NCI-H460 (cell line): ENCODE measurements at places on chromosomes 16 and 17.
A peak's percentile ranks its signal among the peaks of the same experiment; 100 is the strongest.

- no peak for DNase-seq
These were observed 44.2 kb upstream of the MTSS2 start for GRCh38 chr16:70730031-70730430.

DNA sequence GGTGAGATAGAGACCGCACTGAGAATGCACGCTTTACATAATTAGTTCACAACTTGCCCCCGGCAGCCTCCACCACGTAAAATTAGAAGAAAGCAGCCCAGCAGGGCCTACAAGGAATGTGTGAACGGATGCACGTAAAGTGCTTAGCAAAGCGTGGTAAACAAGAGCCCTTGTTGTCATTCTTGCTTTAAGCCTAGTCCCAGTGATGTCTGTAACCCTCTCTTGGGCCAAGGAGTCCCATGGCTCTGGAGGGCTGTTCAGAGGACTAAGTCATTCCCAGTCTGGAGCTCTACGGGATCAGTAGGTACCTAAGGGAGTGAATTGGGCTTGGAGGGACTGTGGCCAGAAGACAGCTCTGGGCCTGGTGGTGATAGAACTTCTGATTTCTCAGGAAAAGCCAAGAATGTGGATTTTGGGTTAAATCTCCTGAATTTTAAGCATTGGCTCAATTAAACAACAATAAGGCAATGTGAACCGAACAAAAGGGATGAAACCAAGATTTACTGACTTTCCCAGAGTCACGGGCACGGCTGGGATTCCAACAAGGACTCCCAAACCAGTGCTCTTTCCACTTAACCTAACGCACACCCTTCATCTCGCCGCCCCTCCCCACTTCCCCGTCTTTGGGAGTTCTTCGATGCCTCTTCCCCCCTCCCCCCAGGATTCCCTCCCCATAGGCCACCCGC is 775 bp upstream of the CHP2 start:
- DNase-seq: no peak

DNA sequence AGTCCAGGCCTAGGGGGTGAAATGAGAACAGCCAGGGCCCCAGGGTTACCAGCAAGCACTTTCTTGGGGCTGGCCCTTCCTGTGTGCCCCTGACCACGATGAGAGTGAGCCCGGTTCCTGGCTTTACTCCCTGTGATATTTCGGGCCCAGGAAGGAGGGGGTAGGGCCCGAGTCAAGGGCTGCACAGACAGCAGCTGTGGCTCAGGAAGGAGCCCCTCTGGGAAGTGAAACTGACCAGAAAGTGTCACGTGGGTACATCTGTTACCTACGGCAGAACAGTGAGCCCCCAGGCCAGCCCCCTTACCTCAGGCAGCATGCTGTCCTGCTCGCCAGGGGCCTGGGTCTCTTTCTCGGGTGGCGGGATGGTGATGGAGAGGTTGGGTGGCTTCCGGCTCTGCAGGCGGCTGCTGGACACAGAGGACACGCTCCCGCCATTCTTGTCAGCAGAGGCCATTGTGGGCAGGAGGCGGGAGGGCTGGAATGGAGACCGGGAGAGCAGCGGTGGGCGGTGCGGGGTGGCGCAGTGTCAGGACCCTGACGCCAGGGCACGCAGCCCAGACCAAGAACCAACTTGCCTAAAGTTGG is 13.8 kb downstream of the AANAT start:
- DNase-seq: no peak

GRCh38 chr17:79976451-79976850 is 59.2 kb downstream of the TBC1D16 start:
- DNase-seq: no peak

DNA sequence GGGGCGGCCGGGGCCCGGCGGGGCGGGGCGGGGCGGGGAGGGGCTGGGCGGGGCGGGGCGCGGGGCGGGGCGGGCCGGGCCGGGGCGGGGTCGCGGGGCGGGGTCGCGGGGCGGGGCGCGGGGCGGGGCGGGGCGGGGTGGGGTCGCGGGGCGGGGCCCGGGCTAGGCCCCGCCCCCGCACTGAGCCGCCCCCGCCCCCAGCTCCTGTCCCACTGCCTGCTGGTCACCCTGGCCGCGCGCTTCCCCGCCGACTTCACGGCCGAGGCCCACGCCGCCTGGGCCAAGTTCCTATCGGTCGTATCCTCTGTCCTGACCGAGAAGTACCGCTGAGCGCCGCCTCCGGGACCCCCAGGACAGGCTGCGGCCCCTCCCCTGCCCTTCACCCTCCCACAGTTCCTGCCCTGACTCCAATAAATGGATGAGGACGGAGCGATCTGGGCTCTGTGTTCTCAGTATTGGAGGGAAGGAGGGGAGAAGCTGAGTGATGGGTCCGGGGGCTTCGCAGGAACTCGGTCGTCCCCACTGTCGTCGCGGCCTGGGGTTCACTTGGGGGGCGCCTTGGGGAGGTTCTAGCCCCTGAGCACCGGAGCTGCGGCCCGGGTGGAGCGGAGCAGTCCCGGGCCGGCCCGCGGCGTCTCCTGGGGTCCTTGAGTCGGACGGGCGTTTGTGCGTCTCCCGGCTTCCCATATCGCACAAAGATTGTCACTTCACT is 795 bp upstream of the HBM start:
- no peak for DNase-seq

DNA sequence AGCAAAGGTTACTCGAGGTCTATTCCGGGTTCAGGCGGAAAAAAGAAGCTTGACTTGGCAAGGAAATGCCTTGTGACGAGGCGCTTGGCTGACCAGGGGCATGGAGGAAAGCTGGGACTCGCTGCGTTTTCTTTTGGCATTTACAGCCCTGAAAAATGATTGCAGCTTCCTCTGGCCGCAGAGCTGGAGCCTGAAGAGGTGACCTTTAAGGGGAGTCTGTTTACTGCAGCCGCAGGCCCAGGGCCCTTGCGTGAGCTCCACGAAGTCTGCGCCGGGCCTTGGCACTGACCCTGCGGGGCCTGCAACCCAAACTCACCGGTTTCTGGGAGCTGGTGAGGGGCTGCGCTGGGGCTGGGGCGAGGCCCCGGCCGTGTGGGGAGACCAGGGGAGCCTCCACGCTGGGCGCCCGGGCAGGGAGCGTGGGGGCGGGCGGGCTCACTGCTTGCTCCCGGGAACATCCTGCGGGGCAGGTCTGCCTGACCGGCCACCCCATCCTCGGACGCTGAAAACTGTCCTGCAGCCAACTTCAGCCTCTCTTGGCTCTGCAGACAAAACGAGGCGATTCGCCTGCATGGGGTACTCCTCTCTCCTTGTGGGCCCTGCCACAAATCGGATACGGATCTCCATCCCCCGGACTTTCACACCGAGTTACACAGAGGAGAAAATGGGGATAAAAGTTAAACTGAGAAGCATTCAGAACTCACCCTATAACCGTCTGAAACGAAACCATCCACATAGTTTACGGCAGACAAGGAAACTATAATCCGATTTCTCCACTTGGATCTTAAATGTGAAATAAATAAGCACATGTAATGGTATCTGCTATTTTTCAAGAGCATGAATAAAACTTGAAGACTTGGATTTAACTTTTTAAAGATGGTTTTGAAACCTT is 206.3 kb upstream of the FOXF1 start:
- no peak for DNase-seq

GRCh38 chr16:56625140-56625942 is at the start of gene MT1E:
MT1E (plus strand) TSS chr16:56625781; CDS start chr16:56625852, 71 bp downstream.
- no peak for DNase-seq

DNA sequence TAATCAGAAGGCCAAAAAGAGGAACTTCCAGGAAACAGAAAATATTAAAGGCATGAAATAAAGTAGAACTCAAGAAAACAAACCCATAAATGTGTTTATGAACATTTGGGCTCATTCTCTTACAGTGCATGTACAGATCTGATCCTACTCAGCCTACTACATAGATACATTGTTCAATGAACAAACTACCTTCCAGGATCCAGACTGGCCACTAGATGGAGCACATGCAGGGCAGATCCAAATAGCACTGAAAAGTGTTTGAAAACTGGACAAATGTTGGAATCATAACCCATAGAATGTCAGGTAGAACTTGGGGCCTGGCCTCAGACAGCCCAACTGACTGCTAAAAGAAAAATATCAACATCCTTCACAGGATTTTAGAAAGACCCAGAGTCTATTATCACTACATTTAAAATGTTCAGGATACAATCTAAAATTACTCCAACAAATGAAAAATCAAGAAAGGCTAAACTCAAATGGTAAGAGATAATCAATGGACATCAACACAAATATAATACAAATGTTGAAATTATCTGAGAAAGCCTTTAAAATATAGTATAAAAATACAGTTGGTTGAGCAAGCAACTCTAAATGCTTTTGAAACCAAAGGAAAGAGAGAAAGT is 122.4 kb upstream of the NUDT7 start:
- peak; percentile 17 for DNase-seq

DNA sequence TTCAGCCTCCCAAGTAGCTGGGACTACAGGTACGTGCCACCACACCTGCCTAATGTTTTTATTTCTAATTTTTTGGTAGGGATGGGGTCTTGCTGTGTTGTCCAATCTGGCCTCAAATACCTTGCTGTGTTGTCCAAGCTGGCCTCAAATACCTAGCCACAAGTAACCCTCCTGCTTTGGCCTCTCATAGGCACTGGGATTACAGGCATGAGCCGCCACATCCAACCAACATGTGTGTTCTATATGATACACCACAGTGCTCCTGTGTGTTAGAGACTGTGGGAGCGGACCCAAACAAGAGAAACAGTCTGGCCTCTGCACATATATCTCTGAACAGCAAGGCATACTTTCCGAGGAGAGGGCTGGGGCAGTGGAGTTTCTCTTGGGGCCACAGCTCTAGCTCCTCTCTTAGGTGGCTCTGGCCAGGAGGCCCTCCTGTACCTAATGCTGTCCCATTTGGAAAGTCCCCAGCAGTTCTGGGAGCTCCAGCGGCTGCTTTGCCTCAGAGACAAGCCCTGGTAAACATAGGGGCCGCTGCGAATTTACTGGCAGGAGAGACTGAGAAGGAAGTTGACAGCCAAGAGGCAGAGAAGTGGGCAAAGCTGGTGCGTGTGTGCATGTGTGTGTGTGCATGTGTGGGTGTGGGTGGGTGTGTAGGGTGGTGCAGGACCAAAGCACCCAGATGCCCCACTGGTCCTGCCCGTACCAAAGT is 95.0 kb downstream of the RAB11FIP4 start:
- no peak for DNase-seq

DNA sequence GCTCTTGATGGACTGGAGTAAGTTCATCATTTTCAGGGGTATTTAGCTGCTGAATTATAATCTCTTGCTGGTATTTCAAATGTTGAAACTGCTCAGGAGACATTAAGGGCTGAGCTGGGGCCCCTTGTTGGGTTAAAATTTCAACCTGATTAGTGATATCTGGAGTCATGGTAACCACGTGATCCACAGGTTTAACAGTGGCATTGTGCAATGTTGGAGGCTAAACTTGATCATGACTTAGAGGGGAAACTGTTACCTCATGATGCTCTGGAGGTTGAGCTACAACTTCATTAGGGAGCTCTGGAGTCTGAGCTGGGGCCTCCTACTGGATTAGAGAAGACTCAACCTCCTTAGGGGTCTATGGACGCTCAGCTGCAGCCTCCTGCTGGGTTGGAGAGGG is 17.2 kb upstream of the MPP2 start:
- no peak for DNase-seq

DNA sequence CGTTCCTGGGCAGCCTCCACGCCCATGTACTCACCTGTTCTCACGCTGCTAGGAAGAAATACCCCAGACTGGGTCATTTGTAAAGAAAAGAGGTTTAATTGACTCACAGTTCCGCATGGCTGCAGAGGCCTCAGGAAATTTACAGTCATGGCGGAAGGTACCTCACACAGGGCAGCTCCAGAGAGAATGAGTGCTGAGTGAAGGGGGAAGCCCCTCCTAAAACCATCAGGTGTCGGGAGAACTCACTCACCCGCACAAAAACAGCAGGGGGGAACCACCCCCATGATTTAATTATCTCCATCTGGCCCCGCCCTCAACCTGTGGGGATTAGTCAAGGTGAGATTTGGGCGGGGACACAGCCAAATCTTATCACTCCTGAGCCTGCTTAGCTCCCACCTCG is 18.2 kb downstream of the RAB40C start:
- DNase-seq: no peak

DNA sequence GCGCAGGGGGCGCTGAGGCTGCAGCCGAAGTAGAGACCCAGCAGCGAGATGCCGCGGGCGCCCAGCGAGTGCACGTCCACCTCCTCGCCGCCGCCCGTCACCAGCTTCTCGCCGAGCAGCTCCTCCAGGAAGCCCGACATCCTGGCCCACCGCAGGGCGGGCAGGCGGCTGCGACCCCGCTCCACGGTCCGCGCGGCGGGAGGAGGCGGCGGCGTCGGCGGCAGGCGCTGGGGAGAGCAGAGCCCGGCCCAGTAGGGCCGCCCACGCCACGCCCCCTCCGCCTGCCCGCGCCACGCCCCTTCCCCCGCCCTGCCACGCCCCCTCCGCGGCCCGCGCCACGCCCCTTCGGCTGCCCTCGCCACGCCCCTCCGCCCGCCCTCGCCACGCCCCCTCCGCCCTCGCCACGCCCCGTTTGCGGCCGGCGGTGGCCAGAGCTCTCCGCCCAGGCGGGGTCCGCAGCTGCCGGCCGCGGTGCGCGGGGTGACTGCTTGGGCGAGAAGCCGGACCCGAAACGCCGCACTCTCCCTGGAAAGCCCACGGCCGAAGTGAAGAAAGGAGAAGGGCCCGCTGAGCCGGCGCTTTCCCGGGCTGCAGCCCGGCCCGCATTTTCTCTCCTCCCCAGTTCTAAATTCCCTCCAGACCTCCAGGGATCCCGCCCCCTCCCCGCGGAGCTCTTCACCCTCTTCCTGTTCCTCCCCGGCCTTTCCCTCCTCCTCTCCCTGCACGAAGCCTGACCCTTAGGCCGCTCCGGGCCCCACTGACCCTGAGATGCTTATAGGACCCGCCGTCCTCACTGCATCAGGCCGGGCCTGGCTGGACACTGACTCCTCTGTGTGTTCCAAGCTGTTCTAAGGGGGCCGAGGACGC is at the start of gene NXN:
Gene NXN (minus strand): TSS at position 238 of the 867 bp plus-strand sequence.
- peak; percentile 71 for DNase-seq

DNA sequence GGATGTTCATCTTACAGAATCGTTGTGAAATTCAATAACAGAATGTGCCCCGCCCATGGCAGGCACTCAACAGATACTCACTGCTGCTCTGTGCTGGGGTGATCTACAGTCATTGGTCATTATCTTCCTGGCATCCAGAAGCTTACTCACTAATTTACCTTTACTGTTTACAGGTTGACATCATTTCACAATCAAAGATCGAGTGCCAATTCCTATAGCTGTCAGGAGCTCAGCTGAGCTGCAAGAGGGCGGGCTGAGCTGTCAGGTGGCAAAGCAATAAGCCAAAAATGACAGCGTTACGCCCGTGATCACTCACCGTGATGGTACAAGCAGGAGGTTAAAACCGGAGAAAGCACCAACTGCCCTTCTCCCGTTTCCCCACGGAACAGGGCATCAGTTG is 51.2 kb downstream of the LITAF start:
- no peak for DNase-seq
